ENCODE measurements at places on chromosomes 11 and 22. TPM values are rescaled to one million over a fixed set of nuclear protein-coding genes. Genes with fewer than 3 reads are reported as not detected.

The C11orf87 gene
- polyA plus RNA-seq: 0.22 TPM

The CDC42EP2 gene
- 8.6 TPM for polyA plus RNA-seq

The SCGB1D2 gene
- 0.80 TPM for polyA plus RNA-seq

The UPK2 gene
- polyA plus RNA-seq: 11.8 TPM

The TSSK2 gene
- not detected for polyA plus RNA-seq

The HTR3B gene
- polyA plus RNA-seq: 0.12 TPM

The TTC36 gene
- polyA plus RNA-seq: 1.3 TPM

The GUCY1A2 gene
- 2.5 TPM for polyA plus RNA-seq

The YPEL4 gene
- 5.1 TPM for polyA plus RNA-seq

The LRRC32 gene
- 48.8 TPM for polyA plus RNA-seq

The TENM4 gene
- polyA plus RNA-seq: 24.5 TPM

The PRR5L gene
- 17.3 TPM for polyA plus RNA-seq

The SCUBE2 gene
- 6.8 TPM for polyA plus RNA-seq

The MS4A8 gene
- 0.18 TPM for polyA plus RNA-seq

The OLFML1 gene
- 33.1 TPM for polyA plus RNA-seq

The CTTN gene
- 219 TPM for polyA plus RNA-seq

The ZNF70 gene
- polyA plus RNA-seq: 8.1 TPM
